ENCODE measurements at places on chromosomes 6 and 20.

GRCh38 chr6:15420959-15421438 is 175.1 kb downstream of the JARID2 start:
- no peak for DNase-seq

- DNase-seq, result no peak
These were observed 20.2 kb downstream of the NTSR1 start for GRCh38 chr20:62728781-62729300.

DNA sequence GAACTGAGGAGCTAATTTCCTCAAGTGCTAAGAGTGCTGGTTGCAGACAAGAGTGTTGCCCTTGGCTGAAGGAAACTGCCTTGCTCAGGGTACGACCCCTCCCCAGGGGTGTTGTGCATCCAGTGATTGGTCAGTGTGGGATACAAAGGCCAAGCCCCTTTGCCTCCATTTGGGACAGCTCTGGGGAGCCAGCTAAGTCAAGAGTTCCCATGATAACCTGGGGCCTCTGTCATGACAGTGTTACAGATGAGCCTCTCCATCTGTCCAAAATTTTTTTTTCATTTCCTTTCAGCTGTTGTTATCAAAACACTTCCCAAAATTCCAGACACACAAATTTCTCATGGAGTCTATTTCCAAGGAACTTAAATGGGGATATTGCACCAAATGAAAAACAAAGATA is 93.3 kb downstream of the HS3ST5 start:
- no peak for DNase-seq

- no peak for DNase-seq
These were observed 39.5 kb downstream of the UNC5CL start for GRCh38 chr6:40999569-40999968.

DNA sequence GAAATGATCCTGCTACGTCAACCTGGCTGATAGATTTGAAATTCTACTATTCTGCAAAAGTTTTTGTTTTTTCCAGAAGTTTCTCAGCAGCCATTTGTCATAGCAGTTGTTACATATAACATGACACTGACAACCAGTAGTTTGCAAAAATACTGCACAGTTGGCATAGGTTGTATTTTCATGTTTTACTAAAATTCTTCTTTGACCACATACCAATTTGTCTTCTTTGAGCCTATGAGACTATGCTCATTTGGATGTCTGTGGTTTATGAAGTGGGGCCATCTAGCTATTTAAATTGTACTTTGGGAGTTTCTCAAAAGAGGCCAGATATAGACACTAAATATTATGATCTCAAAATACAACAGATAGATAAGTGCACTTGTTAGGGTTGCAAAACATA is 104.9 kb upstream of the PREP start:
- no peak for DNase-seq

DNA sequence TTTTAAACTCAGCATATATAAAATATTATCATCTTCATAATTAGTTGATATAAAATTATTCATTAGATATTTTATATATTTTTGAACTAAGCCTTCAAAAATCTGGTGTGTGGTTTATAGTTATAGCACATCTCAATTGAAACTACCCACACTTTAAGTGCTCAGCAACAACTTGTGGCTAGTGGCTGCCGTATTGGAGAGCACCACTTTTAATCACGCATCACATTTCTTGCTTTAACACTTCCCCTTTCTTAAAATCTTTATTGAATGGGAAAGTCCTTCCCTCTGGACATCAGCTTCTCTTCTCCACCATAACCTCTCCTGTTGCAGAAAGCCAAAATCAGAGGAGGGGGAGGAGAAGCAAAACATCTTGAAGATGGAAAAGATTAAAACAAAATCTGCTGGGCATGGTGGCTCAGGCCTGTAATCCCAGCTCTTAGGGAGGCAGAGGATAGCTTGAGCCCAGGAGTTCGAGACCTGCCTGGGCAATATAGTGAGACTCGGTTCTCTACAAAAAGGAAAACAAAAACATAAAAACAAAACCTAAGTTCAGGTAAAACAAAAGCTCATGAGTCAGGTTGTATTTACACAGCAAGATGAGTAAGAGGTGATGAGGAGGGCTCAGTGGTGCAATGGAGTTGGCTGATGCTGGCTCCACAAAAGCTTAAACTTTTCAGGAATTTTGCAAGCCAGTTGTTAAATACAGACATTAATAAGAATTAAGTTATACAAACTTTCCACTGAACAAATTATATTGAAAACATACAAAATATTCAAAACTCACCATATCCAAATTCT is 237.0 kb upstream of the SUPT3H start:
- DNase-seq, result no peak

DNA sequence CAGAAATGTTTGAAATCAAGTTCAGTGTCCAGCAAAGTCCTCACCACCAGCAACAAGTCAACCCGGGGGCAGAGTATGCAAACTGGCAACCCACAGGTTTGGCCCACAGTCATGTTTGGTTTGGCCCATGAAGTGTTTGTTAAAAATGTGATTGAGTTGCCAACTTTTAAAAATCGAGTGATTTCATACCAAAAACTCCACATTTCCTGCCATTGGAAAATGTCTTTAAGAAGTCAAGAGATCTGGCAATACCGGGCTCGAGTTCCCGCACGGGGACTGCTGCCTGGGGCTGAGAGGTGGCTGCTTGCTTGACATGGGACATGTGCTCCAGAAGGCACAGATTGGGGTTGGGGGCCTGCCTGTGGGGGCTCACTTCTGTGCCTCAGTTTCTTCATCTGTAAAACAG is 36.1 kb downstream of the PREX1 start:
- no peak for DNase-seq

DNA sequence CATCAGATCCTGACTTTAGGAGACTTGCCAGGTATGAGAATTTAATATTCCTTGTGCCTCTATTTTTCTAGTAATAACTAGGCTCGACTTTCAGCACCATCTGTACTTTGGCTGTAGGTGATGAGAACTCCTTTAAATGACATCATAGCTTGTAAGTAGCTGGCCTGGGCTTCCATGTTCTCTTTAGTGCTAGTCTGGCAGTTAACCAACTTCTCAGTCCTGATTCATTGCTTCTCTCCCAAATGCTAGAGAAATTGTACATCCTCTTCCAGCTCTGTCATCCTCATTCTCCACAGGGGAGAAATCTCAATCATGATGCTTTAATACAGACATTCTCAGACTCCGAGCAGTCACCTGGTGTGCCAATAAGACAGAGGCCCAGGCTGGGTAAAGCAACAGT is 143.5 kb upstream of the MOCS1 start:
- no peak for DNase-seq

DNA sequence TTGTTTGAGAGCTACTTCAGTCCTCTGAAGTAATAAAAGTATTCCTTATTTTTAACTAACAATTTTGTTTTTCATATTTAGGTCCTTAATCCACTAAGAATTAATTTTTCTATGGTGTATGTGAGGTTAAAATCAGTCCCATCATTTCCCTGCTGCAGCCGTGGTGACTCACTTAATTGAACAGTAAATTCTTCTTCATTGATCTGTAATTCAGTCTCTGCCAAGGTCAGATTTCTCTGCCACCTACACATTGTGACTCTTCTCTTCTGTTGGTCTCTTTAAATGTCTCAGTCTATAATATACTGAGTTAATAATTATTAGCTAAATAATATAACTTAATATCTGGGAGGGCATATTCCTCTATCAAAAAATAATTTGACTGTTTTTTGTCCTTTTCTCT is 262.3 kb downstream of the UTRN start:
- no peak for DNase-seq

- DNase-seq, result no peak
These were observed 209.2 kb downstream of the ANKRD60 start for GRCh38 chr20:58019027-58019849.

- no peak for DNase-seq
These were observed 16.9 kb downstream of the RBM38 start for GRCh38 chr20:57408131-57408530.

- no peak for DNase-seq
These were observed 152.1 kb upstream of the RIN2 start for GRCh38 chr20:19605786-19606485.

- DNase-seq, result no peak
These were observed 49.7 kb upstream of the NOP56 start for GRCh38 chr20:2602746-2603145.

DNA sequence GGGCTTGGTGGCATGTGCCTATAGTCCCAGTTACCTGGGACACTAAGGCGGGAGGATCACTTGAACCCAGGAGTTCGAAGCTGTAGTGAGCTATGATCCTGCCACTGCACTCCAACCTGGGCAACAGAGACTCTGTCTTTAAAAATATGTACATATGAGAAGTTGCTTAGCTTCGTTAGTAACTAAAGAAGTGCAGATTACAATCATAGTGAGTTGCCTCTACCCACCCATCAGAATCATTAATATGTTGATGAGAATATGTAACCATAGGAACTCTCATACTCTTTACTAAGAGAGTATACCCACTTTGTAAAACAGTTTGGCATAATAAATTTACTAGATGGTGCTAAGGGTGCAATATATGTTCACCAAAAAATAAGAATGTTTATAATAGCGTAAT is 54.0 kb downstream of the EFHC1 start:
- DNase-seq, result no peak

DNA sequence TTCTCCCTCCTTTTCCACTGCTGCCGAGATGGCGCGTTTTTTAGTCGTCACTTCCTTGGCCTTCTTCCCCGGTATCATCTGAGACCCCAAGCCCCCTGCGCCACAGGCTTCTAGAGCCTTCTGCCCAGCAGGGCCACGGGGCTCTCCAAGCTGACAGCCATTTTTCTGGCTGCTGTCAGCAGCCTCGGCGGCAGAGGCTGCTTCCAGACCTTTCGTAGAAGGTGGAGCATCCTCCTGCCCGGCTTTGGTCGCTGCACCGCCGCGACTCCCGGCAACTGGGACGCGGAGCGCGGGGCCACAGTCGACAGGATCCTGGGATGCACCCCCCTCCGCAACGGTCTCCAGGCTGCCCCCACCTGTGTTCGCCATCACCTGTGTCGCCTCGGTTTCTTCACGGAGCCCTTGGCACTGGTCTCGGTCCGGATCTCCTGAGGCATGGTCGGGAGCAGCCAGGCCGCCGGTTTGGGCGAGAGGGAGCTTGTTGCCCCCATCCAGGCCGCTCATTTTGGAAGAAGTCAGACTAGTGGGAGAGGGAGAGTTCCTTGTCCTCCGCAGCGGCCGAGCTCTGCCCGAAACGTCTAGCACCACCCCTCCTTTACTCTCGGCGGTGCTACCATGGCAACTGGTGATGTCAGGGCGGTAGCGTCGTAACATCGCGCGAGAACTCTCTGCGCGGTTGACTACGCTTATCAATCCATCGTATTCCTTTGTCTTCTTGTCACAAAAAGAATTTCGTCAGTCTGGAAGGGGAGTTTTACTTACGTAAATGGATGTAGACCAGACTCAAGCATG is at the start of gene TSPYL4:
Gene TSPYL4 (minus strand): TSS at position 571 of the 792 bp plus-strand sequence. CDS start 67 bp downstream, at position 504.
- DNase-seq, result peak; percentile 83

- DNase-seq, result peak; percentile 64
These were observed 1.4 kb upstream of the TRERF1 start for GRCh38 chr6:42453031-42453653.

DNA sequence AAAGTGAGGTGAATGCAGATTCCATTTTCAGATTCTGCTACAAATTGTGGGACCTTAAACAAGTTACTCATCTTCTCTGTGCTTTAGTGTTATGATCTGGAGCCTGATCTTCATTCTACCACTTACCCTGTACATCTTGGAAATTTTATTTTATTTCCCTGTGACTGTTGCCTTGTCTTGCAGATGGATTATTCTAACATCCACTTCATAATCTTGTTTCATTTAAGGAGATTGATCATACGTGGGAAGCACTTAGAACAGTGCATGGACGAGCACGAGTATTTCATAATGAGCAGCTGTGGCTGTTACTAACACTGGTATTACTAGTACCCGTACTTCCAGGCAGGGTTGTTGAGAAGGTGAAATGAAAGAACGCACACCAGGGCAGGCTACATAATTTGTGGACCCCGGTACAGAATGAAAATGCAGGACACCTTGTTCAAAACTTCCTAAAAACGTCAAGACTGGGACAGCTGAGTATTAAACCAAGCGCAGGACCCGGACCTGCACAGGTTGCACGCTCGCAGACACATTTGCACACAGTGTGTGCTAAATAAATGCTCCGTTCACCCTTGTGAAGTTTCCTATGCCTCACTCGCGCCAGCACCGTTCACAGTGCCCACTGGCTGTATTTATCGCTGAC is 535 bp upstream of the CCDC170 start:
- no peak for DNase-seq

DNA sequence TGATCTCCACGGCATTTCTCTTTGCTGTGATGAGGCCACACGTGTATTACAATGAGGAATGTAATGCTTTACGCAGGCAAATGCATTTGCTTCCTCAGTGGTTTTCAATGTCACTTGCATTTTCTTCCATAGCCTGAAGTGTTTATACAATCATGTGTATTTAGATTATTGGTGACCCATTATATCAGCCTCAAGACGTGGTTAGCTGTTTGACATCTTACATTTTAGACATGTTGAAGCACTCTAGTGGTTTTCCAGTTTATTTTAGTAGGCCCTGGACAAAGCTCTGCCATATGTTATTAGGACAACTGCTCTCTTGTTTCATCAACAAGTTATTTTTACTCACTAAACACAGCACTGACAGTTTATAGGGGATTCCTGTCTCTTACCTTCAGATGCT is 200.4 kb downstream of the UTRN start:
- DNase-seq, result no peak

GRCh38 chr20:11502061-11502460 is 415.6 kb upstream of the BTBD3 start:
- DNase-seq, result no peak

GRCh38 chr20:35893942-35894341 is 60.4 kb downstream of the SCAND1 start:
- DNase-seq, result no peak

DNA sequence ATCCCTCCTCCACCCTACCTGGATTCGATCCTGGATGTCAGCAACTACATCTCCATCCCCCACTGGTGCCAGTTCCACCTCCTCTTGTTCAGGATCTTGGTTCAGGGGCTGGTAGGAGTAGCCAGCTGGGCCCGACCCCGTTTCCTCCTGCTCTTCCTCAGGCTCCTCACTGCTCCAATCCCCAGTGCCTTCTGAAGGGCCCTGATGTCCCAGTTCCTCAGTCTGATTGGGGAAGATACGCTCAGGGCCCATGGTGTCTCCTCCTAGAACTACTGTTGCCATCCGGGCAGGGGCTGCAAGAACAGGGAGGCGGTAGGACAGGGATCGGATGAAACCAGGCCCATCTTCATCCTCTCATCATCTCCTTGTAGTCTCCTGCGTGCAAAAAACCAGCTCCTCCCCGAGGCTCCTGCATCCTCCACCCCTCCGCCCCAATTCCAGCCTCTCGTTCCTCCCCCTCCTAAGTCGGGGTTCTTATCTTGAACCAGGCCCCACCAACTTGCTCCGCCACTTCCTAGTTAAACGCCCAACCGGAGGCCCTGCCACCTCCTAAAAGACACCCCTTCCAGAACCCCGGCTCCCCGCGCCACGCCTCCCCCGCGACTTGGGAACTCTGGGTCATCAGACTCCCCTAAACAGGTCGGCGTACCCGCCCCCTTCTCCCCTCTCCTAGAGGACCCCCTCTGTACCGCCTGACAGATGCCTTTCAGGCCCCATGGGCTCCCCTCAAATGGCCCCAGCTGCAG is 476 bp downstream of the MEA1 start:
- no peak for DNase-seq

DNA sequence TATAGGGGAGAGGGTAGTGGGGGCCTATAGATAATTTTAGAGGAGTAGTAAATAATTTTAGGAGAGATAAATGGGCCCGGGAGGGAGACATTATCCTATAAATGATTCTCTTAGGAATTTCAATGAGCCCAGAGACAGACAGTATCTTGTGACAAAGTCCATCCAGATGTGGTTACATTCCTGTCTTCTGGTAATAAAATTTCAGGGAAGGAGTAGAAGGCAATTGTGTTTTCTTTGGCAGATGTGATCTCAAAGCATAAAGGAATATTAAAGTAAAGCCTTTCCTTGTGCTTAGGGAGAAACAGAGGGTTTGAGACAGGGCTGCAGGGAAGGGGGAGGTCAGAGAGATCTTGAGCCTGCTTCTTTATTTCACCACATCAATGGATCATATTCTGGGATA is 979.8 kb upstream of the GJE1 start:
- DNase-seq, result no peak
